Ovary (tissue), 10 donors: ENCODE measurements at places on chromosomes 3 and 15. TPM values are rescaled to one million over a fixed set of nuclear protein-coding genes. Genes with fewer than 3 reads are reported as not detected.

Gene CNOT10
- 32.5 TPM for total RNA-seq

Gene SKOR1
- total RNA-seq = 0.34 TPM

Gene CYP8B1
- not detected for total RNA-seq

Gene DUOXA2
- not detected for total RNA-seq

Gene TNFAIP8L3
- total RNA-seq = 24.1 TPM

Gene BFSP2
- total RNA-seq = not detected

Gene FXR1
- total RNA-seq = 176 TPM
